ENCODE measurements at places on chromosomes 4 and X.
A peak's percentile ranks its signal among the peaks of the same experiment; 100 is the strongest.

GRCh38 chrX:1462596-1463251 lies 10.0 kb upstream of the ASMTL start:
- peak; percentile 95 for DNase-seq

GRCh38 chr4:26420438-26420837 lies 69.8 kb downstream of the CCKAR start:
- peak; percentile 33 for DNase-seq

DNA sequence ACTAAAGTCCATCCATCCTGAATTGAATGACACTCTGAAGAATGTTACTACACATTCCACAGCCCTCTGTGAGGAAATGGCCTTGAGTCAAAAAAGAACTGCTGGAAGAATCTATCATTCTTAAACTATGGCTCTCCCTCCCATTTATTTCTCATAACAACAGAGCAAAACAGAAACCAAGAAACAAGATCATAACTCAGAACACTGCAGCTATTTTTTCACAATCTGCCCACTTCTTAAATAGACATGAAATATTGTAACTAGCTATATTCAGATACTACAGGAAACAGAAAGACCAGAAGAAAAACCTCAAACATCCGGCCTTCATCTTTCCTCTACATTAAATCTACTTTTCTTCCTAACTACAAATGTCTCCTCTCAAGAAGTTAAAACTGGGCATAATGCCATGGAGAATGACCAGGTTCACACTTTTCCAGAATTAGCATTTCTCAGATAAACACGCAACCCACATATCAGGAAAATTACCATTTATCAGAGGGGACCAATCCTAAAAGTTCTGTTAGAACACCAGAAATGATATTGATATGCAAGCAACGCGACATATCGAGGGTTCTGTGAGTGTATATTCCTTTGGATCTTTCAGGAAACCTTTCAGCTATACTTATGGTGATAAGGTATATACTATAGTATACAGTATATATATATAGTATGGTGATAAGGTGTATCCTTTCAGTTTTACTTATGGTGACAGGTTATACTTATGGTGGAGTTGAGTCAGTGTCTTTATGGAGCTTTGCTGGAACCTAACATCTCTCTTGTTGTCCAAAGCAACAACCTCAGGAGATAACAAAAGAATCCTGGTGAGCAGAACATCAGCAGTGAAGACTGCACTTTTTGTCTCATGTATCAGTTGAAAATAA lies 60.4 kb upstream of the IRF2 start:
- peak; percentile 88 for DNase-seq

GRCh38 chrX:124216396-124217115 lies 115.9 kb upstream of the TEX13D start:
- DNase-seq: no peak

DNA sequence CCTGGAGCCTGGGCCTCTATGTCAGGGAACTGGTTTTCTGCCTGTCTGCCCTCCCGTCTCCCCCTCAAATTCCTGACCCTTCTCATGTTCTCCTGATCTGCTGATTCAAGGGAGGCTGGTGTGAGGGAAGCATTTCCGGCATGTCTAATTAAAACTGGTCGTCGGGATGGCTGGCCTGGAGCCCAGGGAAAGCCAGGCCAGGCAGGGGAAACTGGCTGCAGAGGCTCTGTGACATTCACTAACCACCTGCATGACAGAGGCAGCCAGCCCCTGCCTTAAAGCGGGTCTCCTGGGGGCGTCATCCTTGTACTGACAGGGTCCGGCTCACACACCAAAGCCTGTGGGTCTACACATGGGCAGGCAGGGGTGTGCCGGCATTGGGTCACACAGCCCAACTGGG lies 35.2 kb downstream of the ABLIM2 start:
- DNase-seq: no peak

DNA sequence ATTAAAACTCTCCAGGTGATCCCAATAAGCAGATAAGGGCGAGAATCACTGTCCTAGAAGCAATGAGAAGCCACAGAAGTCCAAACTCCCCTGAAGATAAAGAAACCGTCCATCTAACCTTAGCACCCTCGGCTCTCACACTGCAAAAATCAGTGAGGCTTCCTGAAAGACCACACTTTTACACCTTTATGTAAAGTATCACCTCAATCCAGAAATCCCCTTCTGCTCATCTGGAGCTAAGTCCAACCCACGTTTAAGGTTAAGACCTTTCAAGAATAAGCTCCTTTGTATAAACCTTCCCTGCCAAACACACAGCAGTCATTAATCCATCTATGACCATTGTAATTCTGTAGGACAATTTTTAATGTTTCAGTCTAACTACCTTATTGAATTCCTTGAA lies 41.7 kb downstream of the LIN54 start:
- no peak for DNase-seq

DNA sequence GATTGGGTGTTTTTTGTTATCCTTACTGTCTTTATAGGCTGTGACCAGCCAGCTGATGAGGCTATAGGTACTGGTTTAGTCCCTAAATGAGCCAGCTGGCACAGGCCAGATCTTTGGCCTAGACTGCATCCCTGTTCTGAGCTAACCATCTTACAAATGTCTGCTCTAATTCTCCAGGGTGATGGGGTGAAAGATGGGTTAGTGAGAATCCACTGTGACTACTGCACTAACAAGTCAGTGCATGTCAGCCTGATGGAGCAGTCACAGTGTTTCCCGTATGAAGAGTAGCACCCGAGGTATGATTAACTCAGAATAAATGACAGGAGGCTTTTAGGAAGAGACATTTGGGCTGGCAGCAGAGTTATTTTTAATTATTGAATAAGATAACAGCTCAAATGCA lies 181.0 kb downstream of the DCTD start:
- no peak for DNase-seq

DNA sequence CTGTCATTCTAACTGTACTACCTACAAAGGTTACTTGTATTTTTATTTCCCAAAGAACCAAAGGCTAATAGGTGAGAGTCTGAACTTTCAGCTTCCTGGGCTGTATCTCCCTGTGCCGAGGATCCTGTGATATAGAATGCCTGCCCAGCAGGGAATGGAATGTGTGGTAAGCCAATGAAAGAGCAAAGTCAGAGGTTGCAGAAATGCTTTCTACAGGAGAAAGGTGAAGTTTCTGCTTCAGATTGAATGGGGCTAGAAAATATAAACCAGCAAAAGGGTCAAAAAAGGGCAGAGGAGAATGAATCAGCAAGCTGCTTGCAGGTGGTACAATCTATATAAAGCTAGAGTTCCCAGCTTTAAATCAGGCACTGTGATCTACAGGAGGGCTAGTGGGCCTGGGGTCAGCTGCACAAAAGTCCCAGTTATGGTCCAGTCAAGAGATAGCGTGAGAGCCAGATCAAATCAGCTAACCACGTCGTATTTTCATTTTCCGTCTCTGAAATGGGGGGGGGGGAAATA lies 146.1 kb downstream of the DCTD start:
- no peak for DNase-seq

DNA sequence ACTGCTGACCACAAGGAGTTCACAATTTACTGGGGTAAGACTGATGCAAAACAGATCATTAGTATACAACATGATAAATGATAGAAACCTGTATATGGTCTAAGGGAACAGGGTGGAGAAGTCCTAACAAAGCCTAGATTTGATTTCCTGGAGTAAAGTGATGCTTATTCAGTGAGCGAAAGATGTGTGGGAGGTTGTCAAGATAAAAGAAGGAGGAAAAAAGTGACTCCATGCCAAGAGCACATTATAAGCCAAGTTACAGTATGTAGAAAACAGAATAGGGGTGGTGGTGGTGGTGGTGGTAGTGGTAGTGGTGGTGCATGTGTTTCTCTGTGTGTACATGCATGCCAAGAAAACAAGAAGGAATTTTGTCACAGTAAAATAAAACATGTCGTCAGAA lies 325.2 kb downstream of the MAPK10 start:
- peak; percentile 66 for DNase-seq

DNA sequence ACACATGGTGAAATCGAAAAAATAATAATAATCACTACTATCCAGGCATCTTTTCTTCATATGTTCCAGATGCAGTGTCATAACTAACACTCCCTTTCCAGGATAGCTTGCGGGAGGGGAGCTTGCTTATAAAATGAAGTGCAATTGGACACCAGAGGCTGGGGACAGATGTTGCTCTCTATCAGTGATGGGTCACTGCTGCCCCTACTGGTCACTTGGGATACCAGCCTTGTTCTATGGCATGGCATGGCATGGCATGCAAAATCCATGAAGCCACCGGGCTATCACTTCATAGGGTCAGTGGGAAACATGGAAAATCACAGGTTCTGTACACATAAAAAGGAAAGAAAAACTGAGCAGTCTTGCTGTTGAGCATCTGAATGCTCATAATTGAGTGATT lies 168.1 kb downstream of the GLRA2 start:
- DNase-seq: peak; percentile 15

DNA sequence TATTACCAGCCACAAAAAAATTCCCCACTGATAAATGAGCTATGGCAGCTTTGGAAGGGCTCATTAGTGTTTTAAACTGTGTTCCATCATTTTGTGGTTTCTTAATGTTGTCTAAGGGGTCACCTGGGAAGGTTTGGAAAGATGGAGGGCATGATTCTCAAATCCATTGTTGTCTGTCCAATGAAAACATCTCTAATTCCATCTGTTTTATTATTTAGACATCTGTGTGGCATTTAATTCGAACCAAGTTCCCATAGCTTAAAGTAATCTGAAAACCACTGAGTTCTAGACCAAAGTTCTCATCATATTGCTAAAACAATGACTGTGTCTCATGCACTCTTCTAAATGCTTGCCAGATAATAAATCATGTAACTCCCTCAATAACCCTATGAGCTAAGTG lies 103.8 kb upstream of the PPP3CA start:
- no peak for DNase-seq

DNA sequence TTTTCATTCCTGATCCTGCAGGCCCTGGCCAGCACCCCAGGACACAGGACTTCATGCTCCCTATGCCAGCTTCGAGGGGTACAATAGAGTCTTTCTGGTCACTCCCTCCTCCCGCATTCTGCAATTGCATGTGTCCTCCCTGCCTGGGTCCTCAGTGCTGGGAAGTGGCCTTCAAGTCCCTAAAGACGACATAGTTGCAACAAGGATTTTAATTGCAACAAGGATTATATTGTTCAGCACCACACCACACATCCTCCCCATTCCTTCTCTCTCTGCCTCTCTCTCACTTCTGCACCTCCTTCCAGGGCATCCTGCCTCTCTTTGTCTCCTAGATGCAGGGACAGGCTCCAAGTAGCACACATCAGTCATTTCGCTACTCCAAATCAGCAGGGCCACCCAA lies 25.5 kb downstream of the SCD5 start:
- no peak for DNase-seq

- no peak for DNase-seq
Measured at GRCh38 chr4:186729856-186730255, 6.2 kb upstream of the FAT1 start.

GRCh38 chrX:124005228-124005627 lies 43.7 kb downstream of the STAG2 start:
- no peak for DNase-seq

DNA sequence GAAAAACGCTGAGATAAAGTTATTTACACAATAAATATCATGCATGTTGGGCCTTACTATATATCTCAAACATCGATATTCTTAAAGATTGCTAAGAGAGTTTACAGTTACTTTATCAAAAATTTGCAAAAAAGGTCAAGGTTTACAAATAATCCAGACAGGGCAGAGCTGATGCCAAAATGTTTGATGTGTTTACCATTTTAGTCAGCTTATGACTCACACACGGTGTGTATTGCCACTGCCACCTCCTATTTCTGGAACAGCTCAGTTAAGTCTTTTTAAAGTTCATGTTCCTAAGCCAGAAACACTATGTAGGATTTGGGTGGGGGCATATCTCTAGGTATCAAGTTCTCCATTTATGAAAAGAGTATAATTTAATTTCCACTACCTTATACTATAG lies 580.6 kb downstream of the INPP4B start:
- peak; percentile 60 for DNase-seq

- DNase-seq: peak; percentile 80
Measured at GRCh38 chr4:90951037-90951436, 823.8 kb downstream of the CCSER1 start.

DNA sequence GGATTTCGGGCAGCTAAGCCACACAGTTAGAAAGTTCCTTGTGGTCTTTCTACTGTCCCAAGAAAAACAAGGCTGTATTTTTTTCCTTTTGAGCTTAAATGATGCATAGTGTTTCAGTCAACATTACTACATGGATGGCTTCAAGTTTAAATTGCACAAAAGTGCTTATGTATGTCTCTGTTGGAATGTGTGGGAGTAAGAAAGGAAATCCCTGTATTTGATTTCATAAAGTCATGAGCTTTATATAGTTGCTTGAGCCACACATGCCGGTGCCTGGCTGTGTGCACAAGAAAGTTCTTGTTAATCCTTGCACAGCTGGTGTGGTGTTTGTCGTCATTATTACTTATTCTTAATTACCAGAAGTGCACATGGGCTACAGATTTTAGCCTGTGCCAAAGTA lies 262.2 kb downstream of the ARHGAP10 start:
- peak; percentile 86 for DNase-seq

- peak; percentile 91 for DNase-seq
Measured at GRCh38 chr4:99088023-99088449, 552 bp downstream of the ADH5 start.

DNA sequence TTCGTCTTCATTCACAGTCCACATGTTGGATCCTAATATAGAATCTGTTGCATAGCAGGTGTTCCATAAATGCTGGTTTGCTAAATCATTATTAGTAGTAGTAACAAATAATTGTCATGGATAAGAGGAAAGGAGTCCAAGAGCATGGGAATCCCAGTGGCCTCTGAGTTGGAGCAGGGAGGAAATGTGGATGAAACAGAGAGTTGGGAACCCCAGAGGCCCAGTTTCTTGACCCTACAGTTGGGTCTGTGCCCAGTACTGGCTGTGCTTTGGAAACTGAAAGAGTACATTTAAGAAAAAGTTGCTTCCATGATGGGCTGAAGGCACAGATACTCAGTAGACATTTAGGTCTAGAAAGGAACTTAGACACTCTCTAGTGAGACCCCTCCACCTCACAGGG lies 149.4 kb upstream of the PSAPL1 start:
- no peak for DNase-seq

DNA sequence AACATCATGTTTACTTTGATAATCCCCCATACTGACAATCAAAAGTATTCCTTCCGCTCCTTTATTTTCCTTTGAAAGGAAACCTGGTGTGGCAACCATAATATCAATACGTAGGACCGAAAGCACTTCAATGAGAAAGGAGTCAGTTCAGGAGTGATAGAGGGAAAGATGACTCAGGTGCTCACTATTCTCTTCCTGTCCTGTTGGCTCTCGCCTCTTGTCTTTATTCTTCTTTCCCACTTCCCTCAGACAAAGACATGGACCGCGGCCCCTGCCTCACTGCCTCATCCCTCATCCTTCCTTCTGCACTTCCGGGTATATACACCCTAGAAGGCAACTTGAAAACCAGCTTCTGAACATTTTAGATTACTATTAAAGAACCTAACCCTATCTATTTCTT lies 49.8 kb upstream of the TNIP3 start:
- DNase-seq: no peak

- no peak for DNase-seq
Measured at GRCh38 chr4:36320117-36320896, 38.9 kb downstream of the DTHD1 start.

- DNase-seq: peak; percentile 86
Measured at GRCh38 chr4:74675673-74676279, 118.5 kb downstream of the BTC start.

GRCh38 chr4:676871-677235 lies 2.5 kb downstream of the MYL5 start:
- no peak for DNase-seq

Data from fibroblast of pulmonary artery (primary cell).